ENCODE measurements at places on chromosomes 1 and 21.

DNA sequence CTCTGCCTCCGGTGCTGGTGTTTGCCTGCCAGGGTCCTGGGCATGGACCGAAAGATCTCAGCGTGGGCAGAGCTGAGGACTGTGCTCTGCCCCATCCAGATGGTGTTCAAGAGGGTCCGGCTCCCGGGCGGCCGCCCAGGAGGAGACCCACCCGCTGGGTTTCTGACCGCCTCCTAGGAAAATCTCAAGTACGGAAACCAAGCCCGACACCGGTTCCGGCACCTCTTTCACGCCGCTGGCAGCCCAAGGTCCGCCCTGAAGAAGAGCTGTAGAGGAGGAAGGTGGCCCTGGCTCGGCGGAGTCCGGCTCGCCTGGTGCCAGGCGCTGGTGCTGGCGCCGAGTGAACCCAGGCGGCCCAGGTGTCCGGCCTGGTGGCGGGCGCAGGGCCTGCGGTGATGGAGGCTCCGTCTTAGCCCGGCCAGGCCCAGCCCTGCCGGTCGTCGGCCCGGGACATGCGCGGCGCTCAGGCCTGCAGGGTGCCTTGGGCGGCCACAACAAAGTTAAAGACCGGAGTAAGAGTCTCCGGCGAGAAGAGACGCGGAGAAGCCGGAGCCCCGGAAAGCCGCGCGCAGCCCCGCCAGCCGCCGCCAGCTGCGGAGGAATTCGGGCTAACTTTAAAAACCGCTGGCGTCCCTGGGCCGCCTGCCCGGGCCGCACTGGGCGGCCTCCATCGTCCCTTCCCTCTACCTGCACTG, 1.5 kb downstream of the GRIK3 start:
- no peak for DNase-seq

DNA sequence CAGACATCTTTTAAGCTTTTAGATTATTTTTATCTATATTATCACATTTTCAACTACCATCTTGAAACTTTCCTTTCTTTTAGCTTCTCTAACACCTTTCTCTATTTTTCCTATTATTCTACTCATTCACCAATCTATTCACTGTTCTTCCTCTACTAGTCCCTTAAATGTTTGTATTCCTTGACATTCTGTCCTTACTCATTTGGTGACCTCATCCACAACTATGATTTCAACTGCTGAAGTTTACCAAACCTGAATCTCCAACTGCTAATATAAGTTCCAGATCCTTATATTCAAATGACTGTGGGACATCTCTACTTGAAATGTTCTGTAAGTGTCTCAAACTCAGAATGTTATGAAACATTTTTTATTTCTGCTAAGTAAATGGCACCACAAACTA, 49.2 kb downstream of the TUT4 start:
- DNase-seq: no peak

DNA sequence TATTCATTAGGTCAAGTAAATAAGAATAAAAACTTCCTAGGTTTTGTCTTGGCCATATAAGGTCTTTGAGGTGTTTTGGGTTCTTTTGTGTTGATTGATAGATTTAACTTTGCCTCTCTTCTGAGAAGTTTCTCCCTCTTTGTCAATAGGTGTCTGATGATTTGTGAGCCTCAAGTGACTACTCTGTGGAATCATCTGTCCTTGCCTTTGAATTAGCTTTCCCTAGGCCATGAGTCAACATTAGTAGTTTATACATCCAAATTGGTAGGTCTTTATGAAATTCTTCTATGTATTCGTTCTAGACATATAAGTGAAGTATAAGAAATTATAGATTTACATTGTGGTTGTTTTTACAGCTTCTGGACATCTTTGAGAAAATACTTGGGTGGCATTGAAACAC, 864.4 kb downstream of the USP25 start:
- no peak for DNase-seq

DNA sequence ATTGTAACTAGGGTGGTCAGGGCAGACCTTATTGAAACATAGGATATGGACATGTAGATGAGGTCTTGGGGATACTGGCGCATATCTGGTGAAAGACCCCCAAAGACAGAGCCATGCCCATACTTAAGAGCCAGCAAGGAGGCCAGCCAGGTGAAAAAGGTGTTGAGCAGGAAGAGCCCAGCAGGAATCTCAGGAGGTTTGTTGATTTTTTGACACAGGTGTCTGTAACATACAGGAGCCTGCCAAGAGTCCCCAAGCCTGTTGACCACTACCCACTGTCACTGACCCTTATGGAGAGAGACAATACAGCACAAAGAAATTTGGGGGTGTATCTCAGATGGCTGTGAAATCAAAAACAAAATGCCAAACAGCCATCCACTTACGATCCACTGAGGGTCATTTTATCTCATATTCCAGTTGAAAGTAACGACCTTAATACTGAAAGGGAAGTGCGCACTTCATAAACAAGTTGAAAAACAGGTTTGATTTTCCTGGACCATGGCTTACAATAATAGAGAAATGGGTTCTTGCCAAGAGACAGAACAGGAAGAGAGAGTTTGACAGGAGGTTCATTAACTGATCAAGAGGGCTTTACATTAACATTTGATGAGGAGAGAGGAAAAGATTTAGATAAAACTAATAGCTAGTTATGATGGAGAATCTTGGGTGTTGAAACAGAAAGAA, 163.6 kb downstream of the GLUL start:
- DNase-seq: no peak

DNA sequence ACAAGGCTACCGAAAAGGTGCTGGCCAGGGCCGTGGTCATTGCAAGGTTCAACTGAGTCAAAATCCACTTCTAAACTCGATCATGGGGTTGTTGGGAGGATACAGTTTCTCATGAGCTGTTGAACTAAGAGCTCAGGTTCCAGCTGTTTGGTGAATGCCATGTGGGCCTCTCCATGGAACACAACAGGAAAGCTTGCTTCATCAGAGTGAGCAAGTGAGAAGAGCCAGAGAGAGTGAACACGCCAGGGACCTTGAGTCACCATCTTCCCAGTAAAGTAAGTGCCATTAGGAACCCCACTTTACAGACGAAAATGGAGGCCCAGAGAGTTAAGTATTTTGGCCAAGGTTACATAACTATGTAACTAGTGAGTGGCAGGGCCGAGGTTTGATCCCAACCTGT, 475.1 kb upstream of the VAMP3 start:
- no peak for DNase-seq

- DNase-seq: no peak
These were observed 10.6 kb downstream of the ITPKB start for GRCh38 chr1:226728448-226728847.

DNA sequence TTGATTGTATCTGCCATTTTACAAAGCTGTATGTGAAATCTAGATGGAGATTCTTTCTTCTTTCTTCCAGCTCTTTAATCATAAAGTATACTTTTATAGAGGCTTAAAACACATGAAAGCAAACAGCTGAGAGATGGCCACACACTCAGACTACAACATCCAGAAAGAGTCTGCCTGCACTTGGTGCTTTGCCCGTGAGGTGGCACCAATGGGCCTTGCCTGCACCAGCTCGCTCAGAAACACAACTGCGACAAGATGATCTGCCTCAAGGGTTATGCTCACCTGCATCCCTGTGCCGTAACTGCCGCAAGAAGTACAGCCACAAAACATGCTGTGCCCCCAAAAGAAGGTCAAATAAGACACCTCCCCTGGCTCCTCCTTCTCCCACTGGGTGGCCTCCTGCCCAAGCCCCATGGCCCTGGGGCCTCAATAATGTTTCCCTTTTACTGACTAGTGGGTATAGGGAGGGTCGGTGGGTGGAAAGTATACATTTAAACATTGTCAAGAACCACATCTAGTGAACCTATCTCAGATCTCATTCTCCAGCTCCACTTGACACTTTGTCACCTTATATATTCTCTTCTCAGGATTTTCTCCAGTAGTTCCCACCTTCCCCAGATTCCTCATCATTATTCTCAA, 66.7 kb upstream of the ANGPTL3 start:
- DNase-seq: peak; percentile 36

DNA sequence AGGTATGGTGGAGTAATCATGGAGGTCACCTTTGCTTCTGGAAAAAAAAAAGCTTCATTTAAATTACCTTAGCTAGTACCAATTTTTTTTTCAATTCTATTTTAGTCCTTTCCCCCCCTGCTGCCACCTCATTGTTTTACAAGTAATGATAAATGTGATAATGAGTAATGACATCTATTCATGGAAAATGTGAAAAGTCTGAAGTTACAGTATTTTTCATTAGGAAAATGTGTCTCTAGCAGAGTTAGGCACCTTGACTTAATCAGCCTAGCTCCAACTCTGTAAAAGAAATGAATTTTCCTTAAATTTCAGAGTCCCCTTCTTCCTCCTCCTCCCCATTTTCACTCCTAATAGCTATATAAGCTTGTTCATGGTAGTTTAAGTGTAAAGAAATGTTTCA, 204.9 kb upstream of the USP25 start:
- DNase-seq: no peak

DNA sequence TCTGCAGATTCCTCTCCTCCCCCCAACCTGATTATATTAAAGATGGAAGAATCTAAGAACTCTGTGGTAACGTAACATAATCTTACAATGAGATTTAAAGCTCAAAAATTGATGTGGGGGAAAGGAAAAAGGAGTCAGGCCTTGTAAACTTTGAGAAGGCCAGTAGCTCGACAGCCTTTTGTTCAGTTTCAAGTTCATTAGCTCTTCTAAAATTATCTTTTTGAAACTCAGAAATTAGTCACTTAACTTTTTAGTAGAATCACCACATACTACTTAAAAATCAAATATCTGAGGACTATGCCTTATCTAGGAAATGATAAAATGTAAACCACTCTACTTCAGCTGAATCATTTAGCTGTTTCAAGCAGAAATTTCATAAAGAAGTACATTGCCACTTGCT, 996.2 kb downstream of the AMY1C start:
- no peak for DNase-seq

DNA sequence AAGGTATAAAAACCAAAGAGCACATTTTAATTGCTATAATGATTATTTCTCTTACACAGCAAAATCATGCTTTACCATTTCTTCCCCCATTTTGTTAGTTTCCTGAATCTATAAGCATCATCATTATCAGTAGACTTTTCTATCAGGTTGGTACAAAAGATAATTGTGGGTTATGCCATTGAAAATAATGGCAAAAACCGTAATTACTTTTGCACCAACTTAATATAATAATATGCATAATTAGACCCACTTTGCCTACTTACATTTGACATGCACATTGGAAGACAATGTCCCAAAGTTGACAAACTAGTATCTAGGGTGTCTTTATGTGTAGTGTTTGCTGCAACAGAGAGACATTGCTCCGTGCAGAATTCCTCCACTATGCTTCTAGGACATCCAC, 594.2 kb downstream of the LMO4 start:
- DNase-seq: no peak
